Dorsolateral prefrontal cortex (tissue), 122 donors: ENCODE measurements at places on chromosomes 5 and 9.

DNA sequence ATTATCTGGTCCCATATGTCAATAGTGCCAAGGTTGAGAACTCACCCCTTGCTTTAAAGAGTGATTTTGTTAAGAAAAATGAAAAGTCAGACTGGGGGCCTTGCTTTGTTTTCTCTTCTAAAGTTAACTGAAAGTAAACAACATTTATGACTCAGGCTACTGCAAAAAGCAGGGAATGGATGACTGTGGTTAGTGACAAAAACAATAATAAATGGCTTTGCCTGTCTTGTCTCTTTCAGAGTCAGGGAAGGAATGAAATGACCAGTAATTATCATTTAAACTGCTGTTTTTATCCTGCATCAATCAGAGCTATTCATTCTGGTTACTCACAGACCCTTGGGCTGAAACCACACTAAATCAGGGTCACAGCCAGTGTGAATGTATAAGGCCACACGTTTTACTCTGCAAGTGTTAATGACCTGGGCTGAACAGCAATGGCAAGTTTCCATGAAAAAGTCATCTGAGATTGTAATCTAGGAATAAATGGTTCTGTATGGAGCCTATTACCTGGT is 112.2 kb downstream of the ZNF608 start:
- no peak for DNase-seq

DNA sequence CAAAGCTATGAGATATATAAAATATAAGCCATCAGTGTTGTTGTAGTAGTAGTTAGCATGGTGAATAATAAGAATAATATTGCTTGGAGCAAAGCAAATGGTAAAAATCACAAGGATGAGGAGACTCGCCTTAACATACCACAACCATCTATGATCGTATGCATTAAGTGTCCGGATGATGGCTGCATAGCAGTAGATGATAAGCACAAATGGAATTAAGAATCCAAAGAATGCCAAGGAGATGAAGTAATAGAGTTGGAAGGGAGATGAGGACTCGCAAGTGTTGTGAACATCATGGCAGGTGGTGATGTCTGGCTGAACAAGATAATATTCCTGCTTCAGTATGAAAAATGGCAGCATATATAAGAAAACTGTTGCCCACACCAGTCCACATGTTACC is 5.5 kb downstream of the F2RL2 start:
- no peak for DNase-seq

DNA sequence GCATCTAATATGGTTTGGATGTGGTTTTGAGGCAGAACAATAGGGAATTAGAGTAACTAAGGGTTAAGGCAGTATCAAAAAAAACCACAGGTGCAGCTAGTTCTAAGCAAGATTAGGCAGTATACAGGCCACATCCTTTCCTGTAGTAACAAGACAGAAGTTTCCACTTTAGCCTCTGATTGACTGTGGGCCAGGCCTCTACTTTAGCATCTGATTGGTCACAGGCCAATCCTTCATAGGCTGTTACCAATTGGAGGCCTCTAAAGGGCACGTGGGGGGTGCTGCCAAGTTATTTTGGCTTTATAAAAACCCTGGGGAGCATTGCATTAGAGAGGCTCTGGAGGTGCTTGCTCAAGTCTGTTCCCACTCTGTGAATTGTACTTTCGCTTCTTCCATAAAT is 144.1 kb upstream of the ST8SIA4 start:
- DNase-seq = no peak

- DNase-seq = no peak
Observed at GRCh38 chr5:40746703-40747102, 9.1 kb downstream of the TTC33 start.

DNA sequence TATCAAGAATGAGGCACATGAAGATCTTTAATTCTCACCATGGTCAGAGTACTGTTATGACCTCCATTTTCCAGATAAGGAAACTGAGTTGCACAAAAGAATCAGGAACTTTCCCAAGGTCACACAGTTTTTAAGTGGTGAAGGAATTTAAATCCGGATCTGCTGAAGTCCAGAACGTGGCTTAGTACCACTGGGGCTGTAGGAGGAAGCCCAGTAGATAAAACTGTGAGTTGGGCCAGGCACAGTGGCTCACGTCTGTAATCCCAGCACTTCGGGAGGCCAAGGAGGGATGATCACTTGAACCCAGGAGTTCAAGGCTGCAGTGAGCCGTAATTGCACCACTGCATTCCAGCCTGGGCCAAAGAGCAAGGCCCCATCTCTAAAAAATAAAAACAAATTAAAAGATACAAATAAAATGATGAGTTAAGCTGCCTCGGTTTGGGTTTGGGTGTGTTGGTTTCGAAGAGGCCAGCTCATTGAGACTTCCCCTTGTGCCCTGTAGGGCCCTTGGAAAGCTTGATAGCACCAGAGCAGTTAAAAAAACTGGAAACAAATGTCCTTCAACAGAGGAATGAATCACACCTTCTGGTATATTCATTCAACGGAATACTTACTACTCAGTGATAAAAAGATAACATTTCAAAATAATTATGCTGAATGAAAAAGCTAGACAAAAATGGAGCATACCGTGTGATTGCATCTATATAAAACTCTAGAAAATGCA is 20.1 kb downstream of the ATOX1 start:
- no peak for DNase-seq

- no peak for DNase-seq
Observed at GRCh38 chr5:155254399-155254798, 240.8 kb downstream of the KIF4B start.

- no peak for DNase-seq
Observed at GRCh38 chr9:121194730-121195129, 6.9 kb downstream of the RAB14 start.
